ENCODE measurements at places on chromosomes 3 and 15.
A peak's percentile ranks its signal among the peaks of the same experiment; 100 is the strongest.

GRCh38 chr3:87361271-87361670 is 84.9 kb upstream of the POU1F1 start:
- DNase-seq, result no peak

DNA sequence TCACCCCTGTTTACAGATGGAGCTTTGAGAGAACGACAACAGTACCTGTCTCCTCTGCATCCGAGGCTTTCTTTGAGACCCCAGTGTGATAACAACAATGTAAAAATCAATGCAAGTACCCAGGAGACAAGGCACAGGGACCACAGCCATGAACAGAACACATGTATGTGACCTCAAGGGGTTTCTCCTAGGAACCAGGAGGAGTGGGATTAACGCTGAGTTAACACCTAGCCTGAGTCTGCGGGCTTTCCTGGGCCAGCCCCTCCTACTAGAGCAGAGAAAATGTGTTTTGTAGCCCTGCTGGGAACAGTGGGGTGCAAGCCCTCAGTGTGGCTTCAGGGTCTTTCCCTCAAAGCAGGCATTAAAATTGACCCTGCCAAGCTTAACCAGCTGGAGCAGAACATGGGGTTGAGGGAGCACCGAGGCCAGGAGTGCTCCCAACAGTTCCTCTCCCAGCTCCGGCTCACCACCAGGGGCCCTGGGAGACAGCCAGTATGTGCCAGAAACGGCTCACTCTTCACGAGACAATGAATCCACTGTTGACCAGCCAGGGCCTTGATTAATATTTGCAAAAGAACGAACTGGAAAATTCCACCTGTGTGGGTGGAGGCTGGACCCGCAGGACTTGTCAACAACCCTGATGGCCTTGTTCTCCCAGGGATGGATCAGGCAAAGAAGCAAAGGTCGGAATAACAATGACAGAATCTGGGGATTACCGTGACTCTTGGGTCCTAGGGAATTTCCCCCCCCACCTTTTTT is 3.6 kb downstream of the CHDH start:
- no peak for DNase-seq

GRCh38 chr3:119310071-119310470 is 15.9 kb downstream of the ARHGAP31 start:
- DNase-seq, result no peak

DNA sequence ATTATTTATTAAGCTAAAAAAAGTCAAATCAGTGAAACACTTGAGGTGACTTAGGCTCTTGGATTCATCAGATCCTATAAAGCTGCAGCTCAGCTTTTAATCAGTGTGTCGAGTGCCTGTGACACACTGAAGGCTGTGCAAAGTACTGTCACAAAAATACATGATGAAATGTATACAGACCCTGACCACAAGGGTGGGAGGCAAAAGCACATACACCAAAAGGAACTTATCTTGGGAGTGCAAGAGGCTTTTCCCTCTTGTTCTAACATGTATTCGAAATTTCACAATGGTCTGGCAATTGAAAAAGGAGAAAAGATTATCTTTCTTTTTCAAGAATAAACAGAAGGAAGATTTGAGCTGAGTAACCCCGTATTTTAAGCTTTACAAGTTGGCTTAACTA is 35.9 kb downstream of the VGLL4 start:
- DNase-seq, result no peak

GRCh38 chr15:62506217-62506805 is 341.2 kb upstream of the C2CD4B start:
- no peak for DNase-seq

GRCh38 chr3:194685718-194686413 is at the start of gene FAM43A:
Gene FAM43A, plus strand, starts transcription at chr3:194685883. Its CDS starts 944 bp downstream, at chr3:194686827.
- peak; percentile 55 for DNase-seq

- no peak for DNase-seq
Observed at GRCh38 chr3:66812136-66812535, 186.0 kb upstream of the KBTBD8 start.

DNA sequence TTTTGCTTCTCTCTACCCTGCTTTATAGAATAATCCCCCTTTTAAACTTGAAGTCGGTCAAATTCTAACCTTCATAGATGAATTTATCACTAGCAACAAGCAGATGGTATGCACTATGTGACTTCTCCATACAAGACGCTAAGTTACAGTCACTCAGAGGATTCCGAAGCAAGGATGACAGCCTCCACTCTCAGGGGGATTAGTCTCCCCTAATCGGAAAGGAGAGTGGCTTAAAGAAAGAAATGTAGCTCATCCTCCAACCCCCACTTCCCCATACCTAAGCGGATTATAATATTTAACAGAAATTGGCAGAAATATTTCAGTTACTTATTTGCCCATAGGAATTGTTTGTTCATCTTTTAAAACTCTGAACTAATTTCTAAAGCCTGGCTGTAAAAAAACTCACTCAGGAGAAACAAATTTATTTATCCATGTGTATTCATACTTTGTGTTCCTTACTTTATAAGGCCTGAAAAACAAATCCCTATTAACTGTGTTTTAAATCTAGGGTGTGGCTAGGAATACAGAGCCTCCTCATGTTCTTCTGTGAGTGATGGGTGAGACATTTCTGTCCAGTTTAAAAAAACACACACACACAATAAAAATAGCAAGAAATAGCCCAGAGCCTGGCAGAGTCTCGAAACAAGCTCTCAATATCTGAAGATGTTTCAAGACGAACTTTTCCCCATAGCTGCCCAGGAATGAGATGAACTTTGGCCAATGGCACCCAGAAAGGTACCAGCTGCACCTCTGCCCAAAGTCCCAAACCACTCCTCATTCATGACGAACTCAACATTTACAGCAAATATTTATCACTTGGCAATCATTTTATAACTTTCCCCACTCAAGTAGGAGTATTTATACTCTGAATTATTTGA is 18.7 kb downstream of the SIAH2 start:
- no peak for DNase-seq

DNA sequence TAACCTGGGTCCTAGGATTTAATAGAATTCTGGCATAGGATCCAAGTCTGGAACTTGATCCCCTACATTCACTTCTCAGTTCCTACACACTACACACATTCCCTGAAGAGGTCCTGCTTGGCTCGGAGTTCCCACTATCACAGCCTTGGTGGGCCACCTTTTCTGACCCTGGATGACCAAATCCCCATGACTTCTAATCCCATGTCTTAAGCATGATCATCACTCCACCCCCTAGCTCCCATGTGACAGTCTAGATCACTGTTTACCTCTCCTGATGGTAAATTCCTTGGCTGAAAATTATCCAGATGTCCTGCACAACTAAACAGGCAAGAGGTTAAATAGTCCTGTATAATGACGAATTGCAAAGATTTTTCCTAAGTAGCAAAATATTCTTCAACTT is 40.3 kb downstream of the DUT start:
- DNase-seq, result no peak

- DNase-seq, result no peak
Observed at GRCh38 chr3:171379281-171379680, 80.9 kb downstream of the TNIK start.

DNA sequence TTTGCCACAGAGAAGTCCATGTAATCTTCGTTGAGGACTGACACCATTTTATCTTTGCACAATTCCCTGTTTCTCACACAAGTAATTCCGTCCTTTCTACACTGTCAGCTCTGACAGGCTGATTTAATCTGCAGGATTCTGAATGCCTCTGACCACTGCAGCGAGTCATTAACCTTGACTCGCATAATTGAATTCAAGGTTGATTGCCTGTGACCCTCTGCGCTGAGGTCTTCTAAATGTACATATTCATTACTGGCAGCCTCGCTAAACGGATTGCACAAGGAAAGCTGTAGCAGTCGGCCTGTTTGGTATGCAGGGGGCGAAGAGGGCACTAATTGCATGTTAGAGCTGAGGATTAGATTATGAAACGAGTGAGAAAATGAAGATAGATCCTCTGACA is 147.8 kb downstream of the SHOX2 start:
- no peak for DNase-seq

GRCh38 chr15:23760024-23760423 is 72.9 kb upstream of the NDN start:
- no peak for DNase-seq

GRCh38 chr3:28840976-28841376 is 439.9 kb upstream of the RBMS3 start:
- no peak for DNase-seq

GRCh38 chr3:189143321-189143720 is 28.4 kb upstream of the TPRG1 start:
- no peak for DNase-seq

- no peak for DNase-seq
Observed at GRCh38 chr15:98827217-98827616, 178.9 kb downstream of the IGF1R start.

- no peak for DNase-seq
Observed at GRCh38 chr3:181330257-181330656, 340.7 kb upstream of the DNAJC19 start.

- no peak for DNase-seq
Observed at GRCh38 chr3:54866251-54866650, 61.6 kb downstream of the LRTM1 start.

GRCh38 chr3:116476691-116477090 is 31.4 kb upstream of the LSAMP start:
- DNase-seq, result no peak

- DNase-seq, result no peak
Observed at GRCh38 chr3:149382101-149382467, 4.6 kb upstream of the TM4SF1 start.

- no peak for DNase-seq
Observed at GRCh38 chr3:103963599-103963998, 1403.1 kb upstream of the ALCAM start.

GRCh38 chr3:124258057-124258500 is 266.2 kb upstream of the ROPN1 start:
- DNase-seq, result no peak

- DNase-seq, result no peak
Observed at GRCh38 chr15:79939399-79939798, 31.6 kb downstream of the BCL2A1 start.

GRCh38 chr15:73986055-73986775 is 5.9 kb downstream of the STOML1 start:
- no peak for DNase-seq

DNA sequence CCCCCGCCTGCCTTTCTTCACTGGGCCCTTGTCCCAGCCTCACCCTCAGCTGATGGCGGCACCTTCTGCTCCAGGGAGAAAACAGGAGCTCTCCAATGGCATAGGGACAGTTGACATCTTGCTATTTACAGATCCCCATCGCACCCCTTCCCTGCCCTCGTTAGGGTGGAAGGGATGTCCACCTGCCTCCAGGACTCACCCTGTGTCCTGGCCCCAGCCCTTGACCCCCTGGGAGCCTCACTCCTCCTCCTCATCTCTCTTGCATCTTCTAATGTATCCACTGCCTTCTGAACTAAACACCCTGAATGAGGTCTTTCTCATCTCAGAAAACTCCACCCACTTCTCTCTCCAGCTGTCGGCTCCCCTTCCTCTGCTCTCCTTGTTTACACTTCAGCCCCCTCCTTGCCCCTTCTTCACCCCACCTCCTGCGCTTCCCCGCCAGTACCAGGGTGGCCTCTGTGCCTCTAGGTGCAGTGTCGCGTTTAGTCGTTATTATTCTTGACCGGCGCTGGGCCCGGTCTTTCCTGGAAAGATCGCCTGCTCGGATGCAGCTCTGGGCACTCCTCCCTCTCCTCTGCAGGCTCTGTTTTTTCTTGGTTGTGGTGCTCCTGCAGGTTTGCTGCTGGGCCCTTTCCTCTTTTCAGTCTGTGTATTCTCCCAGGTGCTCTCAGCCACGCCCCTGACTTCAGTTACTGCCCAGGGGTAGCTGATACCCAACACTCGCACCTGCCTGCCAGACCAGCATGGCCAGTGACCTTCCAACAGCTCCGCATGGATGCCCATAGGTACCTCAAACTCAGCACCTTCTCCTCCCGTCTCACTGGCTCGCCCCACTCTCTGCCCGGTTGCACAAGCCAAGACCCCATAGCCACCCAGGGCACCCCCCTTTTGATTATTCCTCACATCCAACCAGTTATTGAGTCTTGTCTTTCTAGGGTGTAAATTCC is 42.9 kb downstream of the PML start:
- no peak for DNase-seq

GRCh38 chr3:63132461-63133250 is 145.5 kb upstream of the SYNPR start:
- DNase-seq, result no peak

DNA sequence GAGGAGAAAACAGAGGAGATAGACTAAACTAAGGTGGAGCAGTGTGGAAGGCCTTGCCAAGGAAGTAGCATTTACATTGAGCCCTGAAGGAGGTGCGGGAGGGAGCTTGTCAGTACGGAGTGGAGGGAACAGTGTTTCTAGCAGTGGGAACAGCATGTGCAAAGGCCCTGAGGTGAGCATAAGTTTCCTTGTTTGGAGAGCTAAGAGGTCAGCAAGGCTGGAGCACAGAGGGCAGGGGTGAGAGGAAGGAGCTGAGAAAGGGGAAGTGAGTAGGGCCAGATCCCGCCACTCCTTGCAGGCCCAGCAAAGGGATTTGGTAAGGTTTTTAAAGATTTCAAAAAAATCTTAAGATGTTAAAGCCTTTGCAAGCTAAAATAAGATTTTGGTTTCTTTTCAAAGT is 70.1 kb downstream of the HMCES start:
- no peak for DNase-seq

DNA sequence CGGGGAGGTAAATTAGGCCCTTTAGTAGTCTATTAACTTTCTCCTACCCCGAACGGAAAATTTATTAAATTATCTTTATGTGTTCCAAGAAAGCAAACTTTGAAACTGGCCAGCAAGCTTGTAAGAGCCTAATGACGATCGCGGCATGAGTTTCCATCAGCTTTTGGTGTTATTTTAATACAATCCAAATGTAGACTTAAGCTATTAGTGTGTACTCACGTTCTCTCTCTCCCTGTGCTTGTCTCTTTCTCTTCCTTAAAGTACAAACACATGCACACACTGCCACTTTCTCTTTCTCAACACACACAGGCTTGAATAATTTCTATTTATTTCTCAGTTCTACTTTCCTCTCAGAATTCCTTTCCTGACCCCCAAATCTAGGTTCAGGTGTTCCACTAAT is 108.8 kb upstream of the MME start:
- DNase-seq, result no peak

DNA sequence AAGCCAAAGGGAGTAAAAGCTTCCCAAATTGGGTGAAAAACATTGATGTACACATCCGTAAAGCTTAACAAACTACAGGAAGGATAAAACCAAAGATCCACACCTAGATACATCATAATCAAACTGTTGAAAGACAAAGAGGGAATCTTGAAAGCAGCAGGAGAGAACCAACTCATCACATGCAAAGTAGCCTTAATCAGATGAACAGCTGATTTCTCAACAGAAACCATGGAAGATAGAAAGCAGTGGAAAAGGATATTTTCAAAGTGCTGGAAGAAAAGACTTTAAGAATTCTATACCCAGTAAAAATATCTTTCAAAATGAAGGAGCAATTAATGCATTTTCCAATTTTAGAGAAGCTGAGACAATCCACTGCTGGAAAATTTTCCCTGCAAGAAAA is 36.8 kb downstream of the CHRNA7 start:
- no peak for DNase-seq

- no peak for DNase-seq
Observed at GRCh38 chr3:162022911-162023310, 526.3 kb downstream of the OTOL1 start.

- DNase-seq, result no peak
Observed at GRCh38 chr15:63970621-63971426, 75.5 kb downstream of the DAPK2 start.

- no peak for DNase-seq
Observed at GRCh38 chr15:45919806-45920205, 285.0 kb downstream of the SQOR start.
